HT-29 (cell line): ENCODE measurements at places on chromosomes 2 and 18. TPM values are rescaled to one million over a fixed set of nuclear protein-coding genes. Genes with fewer than 3 reads are reported as not detected.

DNA sequence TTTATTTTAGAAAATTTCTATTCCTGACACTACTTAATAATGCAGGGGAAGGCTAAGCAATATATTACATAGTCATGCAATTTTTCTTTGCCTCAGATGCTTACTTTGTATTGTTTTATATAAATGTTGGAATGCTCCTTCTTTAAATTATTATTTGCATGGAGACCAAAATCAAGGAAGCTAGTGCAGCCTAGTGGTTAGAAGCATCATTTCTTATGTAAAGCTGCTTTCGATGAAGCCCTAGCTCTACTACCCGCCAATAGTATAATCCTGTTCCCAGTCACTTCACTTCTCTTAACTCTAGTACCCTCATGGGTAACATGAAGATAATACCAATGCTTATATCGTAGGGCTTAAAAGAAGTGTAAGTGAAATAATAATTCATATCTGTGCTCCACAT lies 198.9 kb downstream of the LRATD1 start:
- peak; percentile 16 for DNase-seq

DNA sequence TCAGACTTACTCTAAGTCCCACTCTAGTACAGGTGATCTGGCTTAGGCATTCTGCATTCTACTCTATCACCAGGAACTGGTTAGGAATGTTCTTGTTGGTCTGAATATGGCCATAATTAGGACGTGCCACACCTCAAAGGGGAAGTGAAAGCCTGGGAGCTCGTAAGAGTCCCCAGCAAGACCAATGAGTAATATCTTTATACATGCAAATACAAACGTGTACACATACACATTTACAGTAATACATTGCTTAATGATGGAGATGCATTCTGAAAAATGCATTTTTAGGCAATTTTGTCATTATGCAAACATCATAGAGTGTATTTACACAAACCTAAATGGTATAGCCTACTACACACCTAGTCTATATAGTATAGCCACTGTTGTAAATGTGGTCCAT lies 19.5 kb upstream of the ERCC3 start:
- DNase-seq, result no peak

- DNase-seq, result no peak
These were observed 2.6 kb downstream of the ANO7 start for GRCh38 chr2:241191081-241191480.

GRCh38 chr2:123723706-123724105 lies 301.4 kb upstream of the CNTNAP5 start:
- DNase-seq, result no peak

- no peak for DNase-seq
These were observed 41.0 kb upstream of the IGFBP5 start for GRCh38 chr2:216736326-216736725.

CXCR1 gene
- not detected in 2 replicates for total RNA-seq

CREG2 gene
- total RNA-seq, result not detected in 2 replicates

GRCh38 chr2:104286841-104287240 lies 567.1 kb upstream of the POU3F3 start:
- no peak for DNase-seq

CD28 gene
- total RNA-seq, result not detected in 2 replicates

DNA sequence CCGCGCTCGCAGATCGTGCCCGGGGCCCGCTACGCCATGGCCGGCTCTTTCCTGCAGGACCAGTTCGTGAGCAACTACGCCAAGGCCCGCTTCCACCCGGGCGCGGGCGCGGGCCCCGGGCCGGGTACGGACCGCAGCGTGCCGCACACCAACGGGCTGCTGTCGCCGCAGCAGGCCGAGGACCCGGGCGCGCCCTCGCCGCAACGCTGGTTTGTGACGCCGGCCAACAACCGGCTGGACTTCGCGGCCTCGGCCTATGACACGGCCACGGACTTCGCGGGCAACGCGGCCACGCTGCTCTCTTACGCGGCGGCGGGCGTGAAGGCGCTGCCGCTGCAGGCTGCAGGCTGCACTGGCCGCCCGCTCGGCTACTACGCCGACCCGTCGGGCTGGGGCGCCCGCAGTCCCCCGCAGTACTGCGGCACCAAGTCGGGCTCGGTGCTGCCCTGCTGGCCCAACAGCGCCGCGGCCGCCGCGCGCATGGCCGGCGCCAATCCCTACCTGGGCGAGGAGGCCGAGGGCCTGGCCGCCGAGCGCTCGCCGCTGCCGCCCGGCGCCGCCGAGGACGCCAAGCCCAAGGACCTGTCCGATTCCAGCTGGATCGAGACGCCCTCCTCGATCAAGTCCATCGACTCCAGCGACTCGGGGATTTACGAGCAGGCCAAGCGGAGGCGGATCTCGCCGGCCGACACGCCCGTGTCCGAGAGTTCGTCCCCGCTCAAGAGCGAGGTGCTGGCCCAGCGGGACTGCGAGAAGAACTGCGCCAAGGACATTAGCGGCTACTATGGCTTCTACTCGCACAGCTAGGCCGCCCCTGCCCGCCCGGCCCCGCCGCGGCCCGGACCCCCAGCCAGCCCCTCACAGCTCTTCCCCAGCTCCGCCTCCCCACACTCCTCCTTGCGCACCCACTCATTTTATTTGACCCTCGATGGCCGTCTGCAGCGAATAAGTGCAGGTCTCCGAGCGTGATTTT lies 7.6 kb downstream of the TBR1 start:
- no peak for DNase-seq

- no peak for DNase-seq
These were observed 43.7 kb downstream of the FSIP2 start for GRCh38 chr2:185782223-185782769.

SLC4A5 gene
- total RNA-seq, result 0.36 TPM in 1 of 2 replicates, not detected in the other

DNA sequence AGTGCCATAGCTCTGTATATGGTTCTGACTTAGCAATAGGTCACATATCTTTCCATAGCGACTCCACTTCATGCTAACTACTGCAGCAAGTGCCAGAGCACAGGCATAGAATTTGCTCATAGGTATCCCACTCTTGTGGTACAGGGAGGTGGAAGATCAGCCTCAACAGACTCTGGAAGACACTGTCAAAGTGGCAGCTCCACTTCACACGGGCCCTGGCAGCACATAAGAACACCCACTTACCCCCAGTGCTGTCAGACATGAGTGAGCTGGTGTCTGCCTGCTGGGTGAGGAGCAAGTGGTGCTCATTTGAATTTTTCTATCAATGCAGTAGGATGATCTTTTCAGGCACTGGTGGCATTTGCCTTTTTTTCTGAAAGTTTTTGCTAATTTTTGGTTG lies 48.6 kb downstream of the BCL2L11 start:
- DNase-seq, result no peak

OSBPL1A gene
- total RNA-seq, result 13.7 and 14.1 TPM in 2 replicates

- peak; percentile 67 for DNase-seq
These were observed 9.9 kb downstream of the EPAS1 start for GRCh38 chr2:46306988-46307655.

- no peak for DNase-seq
These were observed 181.1 kb upstream of the EPAS1 start for GRCh38 chr2:46116150-46116549.

- DNase-seq, result peak; percentile 79
These were observed 17.2 kb downstream of the SH3YL1 start for GRCh38 chr2:246489-247144.

DNA sequence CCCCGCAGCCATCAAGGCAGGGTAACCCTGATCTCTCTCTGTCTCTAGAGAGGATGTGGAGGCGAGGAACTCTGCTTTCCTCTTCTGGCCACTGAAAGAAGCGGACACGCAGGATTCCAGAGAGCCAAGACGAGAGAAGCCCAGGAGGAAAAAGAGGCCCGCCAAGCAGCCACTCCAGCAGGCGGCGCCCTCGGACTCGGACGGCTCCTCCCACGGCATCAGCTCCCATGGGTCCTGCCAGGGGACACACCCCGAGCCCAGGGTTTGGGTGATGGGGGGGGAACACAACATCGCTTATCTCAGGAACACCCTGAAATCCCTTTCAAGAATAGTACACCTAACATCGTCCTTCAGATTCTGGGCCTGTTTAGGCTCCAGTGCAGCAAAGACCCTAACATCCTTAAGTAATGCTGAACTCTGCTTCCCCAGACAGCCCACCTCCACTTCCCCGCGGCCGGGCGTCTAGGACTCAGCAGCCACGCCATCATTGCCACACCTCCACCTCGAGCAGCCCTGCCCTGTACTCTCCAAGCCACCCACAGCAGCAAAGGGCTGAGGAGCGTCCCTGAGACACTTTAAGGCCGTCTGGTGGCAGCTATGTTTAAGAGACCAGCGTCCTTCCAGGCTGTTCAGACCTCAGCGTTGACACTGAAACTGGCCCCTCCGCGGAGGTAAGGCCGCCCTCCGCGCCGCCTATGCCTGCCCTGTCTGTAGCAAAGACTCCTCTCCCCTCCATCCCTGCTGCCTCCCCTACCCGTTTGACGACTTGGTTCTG lies 34.3 kb upstream of the CNGA3 start:
- no peak for DNase-seq

DNA sequence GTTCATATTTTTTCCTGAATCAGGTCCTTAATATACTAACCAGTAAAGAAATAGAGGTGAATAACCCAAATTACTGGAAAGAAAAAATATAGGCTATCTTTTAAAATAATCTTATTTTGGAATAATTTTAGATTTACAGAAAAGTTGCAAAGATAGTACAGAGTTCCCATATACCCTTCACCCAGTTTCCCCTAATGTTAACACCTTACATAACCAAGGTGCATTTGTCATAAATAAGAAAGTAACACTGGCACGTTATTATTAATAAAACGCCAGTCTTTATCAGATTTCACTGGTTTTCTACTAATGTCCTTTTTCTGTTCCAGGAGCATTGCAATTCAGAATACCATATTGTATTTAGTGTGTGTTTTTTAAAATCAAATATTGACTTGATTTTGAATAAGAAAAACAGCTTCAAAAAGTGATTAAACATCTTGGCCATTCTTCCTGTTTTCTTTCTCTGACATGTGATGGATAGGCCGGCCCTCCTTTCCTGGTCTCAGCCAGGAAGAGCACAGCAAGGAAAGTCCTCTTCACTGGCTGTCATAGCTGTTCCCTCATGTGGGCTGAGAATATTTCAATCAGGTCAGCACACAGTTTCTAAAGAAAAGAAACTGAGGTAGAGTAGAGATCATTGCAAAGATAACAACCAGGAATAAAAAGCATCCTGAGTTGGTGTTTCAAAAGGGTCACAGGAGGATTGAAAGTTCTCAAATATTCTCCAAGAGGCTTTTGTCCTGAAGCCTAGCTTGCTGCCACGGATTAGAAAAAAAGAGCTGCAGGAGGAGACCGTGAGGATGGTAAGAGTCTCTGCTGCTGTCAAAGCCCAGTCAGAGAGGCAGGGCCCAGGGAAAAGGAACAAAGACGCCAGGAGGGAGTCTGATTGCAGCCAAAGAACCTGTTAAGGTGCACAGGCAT lies 79.3 kb upstream of the ARL5A start:
- no peak for DNase-seq

DNA sequence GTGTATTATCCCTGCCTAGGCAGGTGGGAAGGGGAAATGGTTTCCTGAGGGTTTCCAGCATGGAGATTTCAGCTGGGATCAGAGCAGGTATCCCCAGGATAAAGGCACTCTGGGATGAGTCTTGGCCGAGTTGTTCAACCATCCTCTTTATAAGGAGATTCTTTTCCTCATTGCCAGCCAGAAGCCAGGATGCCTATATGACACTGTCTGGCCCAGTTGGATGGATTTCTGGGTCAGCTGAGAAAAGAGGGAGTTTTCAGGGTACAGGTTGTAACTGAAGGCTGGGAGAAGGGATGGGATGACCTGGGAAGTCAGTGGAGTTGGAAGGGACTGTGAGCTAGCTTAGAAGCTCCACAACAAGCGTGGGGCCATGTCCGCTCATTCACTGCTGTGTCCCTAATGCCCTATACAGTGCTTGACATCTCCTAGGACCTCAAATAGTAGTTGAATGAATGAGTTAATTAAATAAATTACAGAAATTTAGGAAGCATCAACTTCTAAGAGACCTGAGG lies 8.3 kb downstream of the RHOB start:
- no peak for DNase-seq

DNA sequence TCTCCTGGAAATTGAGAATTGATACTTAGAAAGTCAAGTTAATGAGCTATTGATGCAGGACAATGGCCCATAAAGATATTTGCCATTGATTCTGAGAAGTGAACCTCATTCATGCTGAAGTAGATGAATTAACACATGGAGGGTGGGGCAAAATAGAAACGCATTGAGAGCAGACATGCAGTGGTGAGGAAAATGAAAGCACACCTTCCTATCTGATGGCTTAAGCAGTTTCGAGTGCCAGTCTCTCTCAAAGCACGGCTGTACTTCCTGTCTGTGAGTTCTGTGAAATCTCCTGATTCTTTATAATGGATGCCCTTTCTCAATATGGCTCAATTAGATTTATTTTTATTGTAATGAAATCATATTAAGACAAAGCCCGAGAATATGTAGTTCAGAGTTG lies 247.0 kb downstream of the TMX3 start:
- DNase-seq, result no peak

BCL2L11 gene
- 9.7 and 24.5 TPM in 2 replicates for total RNA-seq

STARD6 gene
- not detected in 2 replicates for total RNA-seq

- no peak for DNase-seq
These were observed 658.4 kb downstream of the NYAP2 start for GRCh38 chr2:226057914-226058313.

UGT1A8 gene
- 43.6 and 56.6 TPM in 2 replicates for total RNA-seq

DNA sequence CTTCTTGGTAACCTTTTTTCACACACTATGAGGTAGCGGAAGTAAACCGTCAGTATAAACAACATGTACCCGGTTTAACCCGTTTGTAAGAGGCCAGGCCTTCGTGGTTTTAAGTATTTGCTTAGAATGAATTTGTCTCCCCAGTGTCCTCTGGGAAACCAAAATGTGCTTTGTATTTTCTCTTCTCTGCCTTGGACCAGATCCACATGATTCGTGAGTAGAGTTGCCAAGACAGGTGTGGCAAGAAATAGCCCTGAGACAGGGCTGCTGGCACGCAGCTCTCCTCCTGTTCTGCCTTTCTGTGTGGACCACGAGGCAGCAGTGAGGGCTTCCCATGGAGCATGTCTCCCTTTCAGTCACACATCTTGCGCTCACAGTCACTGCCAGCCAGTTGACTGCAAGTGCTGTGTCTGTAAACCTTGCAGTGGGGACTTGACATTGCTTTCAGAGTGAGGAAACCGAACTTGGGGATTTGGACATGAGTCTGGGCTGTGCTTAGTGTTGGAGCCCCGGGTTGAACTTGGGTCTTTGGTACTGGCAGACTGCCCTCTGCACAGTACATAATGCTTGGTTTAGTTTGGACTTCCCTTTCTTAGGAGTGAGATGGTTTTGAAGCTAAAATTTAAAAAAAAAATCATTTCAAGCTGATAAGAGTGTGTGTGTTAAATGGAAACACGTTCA lies 19.1 kb downstream of the BCL2L11 start:
- DNase-seq, result no peak

GRCh38 chr2:18900691-18901141 lies 311.3 kb upstream of the NT5C1B start:
- DNase-seq, result no peak

DNA sequence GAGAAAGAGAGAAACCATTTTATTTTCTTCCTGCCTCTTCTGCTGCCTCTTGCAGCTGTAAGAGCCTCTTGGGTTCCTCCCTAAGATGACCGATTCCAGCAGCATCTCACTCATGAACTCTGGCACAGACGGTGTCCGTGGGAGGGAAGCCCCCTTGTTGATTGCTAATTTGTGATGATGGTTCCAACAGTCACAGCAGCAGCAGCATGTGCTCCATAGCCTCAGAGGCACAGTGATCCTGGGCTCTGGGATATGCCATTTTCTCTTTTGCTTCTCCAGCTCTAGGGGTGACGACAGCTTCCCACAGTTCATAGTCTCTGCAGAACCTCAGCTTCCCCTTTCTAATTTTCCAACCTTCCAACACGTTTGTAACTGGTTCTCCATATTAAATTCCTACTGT lies 324.2 kb upstream of the HS6ST1 start:
- no peak for DNase-seq

GRCh38 chr2:172693037-172693436 lies 42.6 kb upstream of the RAPGEF4 start:
- DNase-seq, result peak; percentile 86
